ENCODE measurements at places on chromosomes 12 and 14. TPM values are rescaled to one million over a fixed set of nuclear protein-coding genes. Genes with fewer than 3 reads are reported as not detected.

DNA sequence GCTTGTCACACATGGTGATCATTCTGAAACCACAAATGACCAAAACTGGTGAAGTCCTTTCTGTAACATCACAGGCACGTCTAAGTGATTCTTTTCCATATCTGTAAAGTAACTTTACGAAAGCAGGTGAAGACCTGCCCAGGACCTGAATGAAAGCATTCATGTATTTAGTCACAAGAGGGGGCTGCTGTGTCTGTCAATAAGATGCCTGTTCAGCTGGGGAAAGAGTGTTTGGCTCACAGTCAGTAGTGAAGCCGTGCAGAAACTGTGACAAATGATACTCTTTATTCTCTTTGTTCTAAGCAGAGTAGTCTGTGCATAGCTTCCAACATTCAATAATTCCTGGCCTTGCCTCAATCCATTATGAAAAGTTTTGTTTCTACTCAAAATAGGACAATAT lies 373.5 kb upstream of the OR4E1 start:
- DNase-seq, result peak; percentile 27

- peak; percentile 88 for DNase-seq
Observed at GRCh38 chr12:54304187-54304810, 3.5 kb upstream of the NFE2 start.

DNA sequence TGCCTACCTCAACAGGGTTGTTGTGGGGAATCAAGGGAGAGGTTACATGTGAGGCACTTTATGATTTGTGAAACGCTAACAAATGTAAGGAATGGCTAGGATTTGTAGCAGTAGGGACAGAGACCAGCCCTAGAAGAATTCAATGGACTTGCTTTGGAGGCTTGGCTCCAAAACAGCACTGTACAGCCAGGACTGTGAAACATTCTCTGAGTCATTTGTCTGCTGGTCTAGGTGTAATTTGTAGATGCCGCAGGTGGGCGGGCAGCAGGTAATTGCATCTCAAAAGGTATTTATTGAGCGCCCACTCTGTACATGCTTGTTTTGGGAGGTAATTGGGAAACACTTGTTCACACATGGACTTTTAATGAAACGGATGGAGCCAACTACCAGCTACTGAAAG lies 11.4 kb downstream of the SLC7A8 start:
- no peak for DNase-seq

- DNase-seq, result no peak
Observed at GRCh38 chr14:49089107-49089506, 497.1 kb downstream of the RPS29 start.

The E2F7 gene
- 31.2 TPM for total RNA-seq

GRCh38 chr14:21539189-21539940 lies 13.2 kb upstream of the SALL2 start:
- no peak for DNase-seq

DNA sequence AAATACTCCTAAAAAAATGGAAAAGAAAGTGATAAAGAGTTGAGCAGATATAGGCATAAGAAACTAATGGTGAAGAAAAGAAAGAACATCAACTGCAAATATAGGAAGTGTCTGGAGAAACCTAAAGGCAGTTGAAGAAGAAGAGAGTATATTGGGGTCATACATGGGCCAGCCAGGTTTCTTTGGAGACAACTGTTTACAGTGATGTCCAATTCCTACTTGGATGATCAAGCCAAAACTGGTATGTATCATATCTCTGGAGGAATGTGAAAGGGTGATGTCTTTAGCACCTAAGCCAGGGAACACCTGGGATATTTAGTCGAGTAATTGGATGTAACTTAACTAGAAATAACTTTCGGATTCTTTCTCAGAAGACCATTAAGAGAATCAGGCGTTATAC lies 129.3 kb upstream of the FLRT2 start:
- no peak for DNase-seq

DNA sequence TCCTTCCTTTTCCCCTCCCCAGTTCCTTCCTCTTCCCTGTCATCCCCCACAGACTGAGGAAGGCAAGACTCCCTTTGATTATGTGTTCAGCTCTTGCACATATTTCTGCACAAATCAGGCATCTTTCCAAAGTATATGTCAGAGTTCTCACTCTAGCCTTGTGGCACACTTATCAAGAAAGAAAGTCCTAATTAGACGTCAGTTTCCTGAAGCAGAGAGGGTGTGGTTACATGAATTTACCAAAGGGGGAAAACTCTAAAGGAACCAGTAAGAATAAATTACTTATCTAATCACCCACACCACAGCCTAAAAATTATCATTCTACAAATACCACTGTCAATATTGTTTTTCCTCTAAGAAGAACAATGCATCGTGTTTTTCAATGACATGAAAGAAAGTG lies 120.7 kb upstream of the GRIP1 start:
- DNase-seq, result no peak

GRCh38 chr12:2877953-2878732 lies 1.1 kb downstream of the RHNO1 start:
- no peak for DNase-seq

DNA sequence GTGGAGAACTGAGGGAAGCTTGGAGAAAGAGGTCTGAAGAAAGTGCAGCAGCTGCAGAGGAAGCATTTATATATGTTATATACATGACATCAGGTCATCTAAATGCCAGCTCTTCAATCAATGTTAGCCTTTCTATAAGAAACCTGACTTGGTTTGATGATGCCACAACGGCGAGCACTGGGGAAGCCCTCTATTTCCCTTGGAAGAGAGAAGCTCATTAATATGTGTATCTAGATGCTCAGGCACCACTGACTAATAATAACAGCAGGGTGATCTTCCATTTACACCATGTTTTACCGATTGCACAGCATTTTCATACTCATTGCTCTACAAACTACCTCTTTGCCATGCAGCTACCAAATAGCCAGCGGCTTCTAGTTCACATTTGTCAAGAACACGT lies 811 bp downstream of the ACYP1 start:
- DNase-seq, result no peak

DNA sequence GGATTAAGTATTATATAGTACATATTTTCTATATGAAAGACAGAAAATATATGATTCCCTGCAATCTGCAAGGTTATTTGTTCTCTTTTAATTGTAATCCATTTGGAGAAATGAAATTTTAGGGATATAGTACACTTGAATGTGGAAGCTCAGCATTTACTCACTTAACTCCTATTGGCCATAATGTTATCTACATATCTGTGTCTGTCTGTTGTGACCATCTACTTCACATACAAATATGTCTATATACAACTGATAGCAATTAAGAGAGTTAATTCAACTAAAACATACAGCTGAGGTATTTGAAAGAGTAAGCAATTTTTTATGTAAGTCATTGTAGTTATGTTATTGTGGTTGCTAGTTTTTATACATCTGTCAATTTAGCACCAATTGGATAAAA lies 12.9 kb downstream of the FOXG1 start:
- DNase-seq, result no peak

DNA sequence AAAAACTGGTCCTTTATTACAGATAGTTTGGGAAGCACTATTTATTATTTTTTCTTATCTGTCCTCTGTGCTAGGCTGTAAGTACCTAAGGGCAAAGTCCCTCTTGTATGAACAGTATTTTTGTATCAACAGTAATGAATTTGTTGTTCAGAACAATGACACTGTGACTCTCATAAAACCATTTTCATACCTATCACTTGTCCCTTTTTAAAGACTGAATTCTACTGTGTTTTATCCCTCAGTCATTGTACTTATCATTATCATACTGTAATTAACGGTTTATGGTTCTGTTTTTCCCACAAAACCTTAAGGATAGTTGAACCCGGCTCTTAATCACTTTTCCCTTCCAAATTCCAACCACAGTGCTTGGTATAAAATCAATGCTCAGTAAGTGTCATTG lies 69.4 kb downstream of the SRGAP1 start:
- no peak for DNase-seq

The KLRG1 gene
- total RNA-seq, result 0.38 TPM

GRCh38 chr12:69055706-69056105 lies 122.7 kb upstream of the CPM start:
- DNase-seq, result no peak

DNA sequence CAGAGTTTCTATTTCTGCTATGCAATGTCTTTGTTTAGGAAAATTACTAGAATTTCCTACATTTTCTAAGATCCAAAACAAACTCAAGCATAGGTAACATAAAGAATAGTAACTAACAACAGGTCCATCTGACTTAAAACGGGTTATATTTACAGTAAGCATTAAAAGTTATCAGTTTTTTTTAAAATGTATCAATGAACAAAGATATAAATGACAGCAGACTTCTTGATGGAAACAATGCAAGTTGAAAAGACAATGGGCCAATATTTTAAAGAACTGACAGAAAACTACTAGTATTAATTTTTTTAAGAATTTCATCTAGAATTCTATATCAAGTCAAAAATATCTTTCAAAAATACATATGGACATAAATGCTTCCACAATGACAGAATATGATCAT lies 367.1 kb upstream of the MGAT4C start:
- DNase-seq, result no peak

- no peak for DNase-seq
Observed at GRCh38 chr12:49020441-49020840, 1.9 kb upstream of the PRKAG1 start.

DNA sequence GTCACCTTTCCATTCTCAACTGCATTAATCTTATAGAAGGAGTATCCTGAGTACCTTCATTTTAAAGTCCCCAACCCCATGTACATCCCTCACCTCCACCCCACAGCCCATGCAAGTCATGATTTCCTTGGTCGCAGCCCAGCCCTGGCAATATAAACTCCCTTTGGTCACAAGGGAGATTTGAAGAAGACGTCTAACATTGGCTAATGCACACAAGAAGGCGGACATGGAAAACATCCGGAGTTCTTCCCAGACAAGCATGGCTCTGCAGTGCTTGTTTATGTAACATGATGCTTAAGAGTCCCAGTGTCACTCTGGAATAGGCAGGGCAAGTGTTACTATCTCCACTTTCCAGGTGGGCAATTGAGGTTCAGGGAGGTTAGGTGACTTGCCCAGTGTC lies 277.6 kb downstream of the DPF3 start:
- DNase-seq, result no peak

DNA sequence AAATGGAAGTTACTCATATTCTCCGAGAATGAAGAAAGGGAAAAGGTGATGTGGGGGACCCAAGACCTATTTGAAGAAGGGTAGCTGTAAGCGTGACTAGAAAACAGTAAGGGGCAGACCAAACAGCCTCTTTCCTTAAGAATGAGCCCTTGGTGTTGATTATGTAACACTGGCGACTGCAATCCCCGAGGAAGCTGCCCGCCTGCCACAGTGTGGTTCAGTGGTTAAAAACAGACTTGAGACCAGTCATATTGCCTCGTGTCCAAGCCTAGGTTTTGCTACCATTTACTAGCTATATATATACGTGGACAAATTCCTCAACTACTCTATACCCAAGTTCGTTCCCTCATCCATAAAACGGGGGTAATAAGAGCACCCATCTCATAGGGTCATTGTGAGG lies 49.1 kb downstream of the SSPN start:
- no peak for DNase-seq

GRCh38 chr14:98966475-98967162 lies 305.4 kb downstream of the BCL11B start:
- no peak for DNase-seq

- DNase-seq, result no peak
Observed at GRCh38 chr14:104913435-104913834, 11.2 kb upstream of the PLD4 start.

- no peak for DNase-seq
Observed at GRCh38 chr14:72444701-72445100, 449.2 kb downstream of the DPF3 start.

The SLC25A21 gene
- total RNA-seq, result 1.4 TPM

The CCDC38 gene
- total RNA-seq, result not detected

The CNTN1 gene
- total RNA-seq, result not detected

- DNase-seq, result no peak
Observed at GRCh38 chr14:52363961-52364360, 49.8 kb downstream of the PTGER2 start.

- DNase-seq, result no peak
Observed at GRCh38 chr12:84641940-84642545, 270.6 kb downstream of the SLC6A15 start.

The HSPA2 gene
- 4.1 TPM for total RNA-seq

DNA sequence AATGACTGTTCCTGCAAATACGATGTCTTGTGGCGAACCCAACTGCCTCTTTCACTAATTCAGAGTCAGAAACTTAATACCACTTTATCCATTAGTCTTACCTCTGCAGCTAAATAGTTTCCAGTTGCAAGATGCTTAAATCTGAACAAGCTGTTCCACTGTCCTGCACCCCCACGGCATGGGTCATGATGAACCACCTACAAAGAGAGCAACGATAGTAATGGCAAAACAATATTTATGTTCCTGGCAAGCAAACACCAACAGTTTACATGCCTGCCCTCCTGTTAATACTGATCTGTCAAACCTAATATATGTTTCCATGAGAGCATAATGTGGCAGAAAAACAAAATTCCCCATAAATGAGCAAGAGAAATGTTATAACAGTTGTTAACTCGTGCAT lies 121.9 kb downstream of the ITPR2 start:
- no peak for DNase-seq

DNA sequence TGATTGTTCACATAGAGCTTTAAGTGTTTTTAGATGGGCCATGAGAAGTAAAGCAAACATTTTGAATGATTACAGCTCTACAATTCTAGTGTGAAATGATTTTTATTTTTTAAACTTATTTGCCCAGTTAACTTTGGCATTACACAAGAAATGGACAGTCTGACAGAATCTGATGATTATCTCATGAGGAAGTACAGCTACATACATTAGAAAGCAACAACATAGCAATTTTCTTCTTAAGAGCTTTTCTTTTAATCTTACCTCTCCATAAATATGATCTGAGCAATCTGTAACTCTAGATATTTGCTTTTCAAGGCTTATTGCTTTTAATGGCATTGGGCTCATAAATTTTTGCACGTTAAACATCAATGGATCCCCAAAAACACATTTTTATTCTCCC lies 26.5 kb upstream of the PPP1R12A start:
- DNase-seq, result no peak

DNA sequence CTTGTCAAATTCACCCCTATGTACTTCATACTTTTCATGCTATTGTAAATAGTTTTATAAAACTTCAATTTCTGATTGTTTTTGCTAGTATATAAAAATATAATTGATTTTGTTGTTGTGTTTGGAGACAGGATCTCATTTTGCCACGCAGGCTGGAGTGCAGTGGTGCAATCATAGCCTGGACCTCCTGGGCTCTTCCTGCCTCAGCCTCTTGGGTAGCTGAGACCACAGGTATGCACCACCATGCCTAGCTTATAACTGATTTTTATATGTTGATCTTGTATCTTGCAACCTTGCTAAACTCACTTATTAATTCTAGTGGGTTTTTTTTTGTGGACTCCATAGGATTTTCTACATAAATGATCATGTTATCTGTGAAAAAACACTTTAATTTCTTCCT lies 23.5 kb downstream of the ATP5MC2 start:
- DNase-seq, result no peak
